ENCODE measurements at places on chromosomes 4 and X.

DNA sequence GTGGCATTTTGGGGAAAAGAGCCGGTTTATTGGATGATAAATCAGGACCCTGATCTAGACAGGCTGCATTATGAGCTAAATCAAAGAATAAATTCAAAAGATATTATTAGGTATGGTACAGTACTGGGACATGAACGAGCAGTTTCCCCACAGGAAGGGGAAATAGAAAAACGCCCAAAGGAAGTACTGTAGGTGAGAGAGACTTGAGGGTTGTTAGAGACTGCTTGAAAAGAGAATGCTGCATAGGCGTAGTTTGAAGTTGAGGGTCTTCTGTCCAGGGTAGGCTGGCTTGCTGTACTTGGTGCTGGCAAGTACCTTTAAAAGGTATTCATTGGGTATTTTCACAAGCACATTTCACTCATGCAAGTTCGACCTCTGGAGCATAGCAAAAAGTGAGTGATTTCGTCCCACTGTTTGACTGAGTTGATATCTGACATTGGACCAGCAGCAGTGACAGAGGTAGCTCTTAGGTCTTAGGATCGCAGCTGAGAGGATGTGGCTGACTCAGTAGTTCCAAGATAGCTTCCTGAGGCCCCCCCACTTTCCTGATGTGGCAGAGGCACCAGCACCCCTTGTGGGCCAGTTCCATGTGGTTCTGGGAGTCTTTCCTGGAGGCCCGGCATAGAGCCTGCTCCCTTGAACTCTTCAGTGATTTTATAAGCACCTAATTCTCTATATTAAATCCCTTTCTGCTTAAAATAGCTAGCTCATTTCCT, 64.3 kb downstream of the TMEM131L start:
- DNase-seq: no peak

GRCh38 chr4:38666766-38667084, 2.7 kb downstream of the KLF3 start:
- DNase-seq: no peak

GRCh38 chr4:88737307-88737941, 39.8 kb upstream of the NAP1L5 start:
- DNase-seq: no peak

DNA sequence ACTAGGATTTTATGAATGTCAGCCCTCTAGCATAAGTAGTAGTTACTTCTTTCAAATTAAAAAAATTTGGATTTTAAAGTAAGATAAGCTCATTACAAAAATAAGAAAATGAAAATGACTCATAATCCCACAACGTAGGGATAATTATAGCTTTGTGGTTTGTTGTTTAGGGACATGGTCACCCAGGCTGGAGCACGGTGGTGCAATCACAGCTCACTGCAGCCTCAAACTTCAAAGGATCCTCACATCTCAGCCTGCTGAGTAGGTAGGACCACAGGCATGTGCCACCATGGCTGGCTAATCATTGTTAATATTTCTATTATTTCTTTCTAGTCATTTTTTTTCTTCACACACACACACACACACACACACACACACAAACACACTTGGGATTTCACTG, 57.6 kb downstream of the PLAC1 start:
- DNase-seq: no peak

DNA sequence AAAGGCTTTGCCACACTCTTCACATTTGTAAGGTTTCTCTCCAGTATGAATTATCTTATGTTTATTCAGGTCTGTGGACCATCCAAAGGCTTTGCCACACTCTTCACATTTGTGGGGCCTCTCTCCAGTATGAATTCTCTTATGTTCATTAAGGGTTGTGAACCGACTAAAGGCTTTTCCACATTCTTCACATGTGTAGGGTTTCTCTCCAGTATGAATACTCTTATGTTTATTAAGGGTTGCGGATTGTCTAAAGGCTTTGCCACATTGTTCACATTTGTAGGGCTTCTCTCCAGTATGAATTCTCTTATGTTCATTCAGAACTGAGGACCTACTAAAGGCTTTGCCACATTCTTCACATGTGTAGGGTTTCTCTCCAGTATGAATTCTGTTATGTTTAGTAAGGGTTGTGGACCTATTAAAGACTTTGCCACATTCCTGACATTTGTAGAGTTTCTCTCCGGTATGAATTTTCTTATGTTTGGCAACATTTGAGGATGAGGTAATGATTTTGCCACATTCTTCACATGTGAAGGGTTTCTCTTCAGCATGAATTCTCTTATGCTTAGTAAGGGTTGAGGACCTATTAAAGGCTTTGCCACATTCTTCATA, 33.7 kb downstream of the ZNF732 start:
- no peak for DNase-seq

DNA sequence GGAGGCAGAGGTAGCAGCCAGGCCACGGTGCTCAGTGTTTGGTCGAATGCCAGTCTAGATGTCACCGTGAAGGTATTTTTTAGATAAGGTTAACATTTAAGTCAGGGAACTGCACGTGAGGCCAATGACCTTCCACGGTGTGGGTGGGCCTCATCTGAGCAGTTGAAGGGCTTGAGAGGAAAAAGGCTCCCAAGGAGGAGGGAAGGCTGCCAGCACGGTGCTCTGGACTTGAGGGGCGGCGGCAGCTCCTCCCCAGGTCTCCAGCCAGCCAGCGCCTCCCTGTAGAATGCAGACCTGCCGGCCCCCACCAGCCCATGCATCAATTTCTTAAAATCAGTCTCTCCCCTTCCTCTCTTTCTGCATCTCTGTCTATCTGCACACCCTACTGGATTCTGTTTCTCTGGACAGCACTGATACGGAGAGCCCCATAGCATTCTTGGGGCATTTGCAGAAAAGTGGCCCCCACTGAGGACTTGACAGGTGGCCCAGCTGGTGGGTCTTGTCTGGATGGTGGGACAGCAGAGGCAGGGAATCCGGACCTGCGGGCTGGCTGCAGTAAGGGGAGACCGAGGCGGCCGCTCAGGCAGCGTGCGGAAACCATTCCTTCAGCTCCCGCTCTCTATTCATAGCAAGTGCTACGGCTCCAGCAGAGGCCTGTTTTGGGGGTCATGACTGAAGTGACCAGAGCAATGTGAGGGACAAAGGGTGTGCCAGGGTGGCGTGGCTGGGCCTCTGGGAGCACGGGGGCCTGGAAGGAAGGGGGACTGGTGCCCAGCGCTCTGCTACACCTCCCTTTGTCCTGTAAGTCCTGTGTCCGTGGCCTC, 7.9 kb upstream of the RGS12 start:
- DNase-seq: no peak

GRCh38 chr4:10305816-10306215, 151.4 kb downstream of the ZNF518B start:
- no peak for DNase-seq

GRCh38 chr4:43842594-43842993, 606.0 kb downstream of the KCTD8 start:
- DNase-seq: no peak

DNA sequence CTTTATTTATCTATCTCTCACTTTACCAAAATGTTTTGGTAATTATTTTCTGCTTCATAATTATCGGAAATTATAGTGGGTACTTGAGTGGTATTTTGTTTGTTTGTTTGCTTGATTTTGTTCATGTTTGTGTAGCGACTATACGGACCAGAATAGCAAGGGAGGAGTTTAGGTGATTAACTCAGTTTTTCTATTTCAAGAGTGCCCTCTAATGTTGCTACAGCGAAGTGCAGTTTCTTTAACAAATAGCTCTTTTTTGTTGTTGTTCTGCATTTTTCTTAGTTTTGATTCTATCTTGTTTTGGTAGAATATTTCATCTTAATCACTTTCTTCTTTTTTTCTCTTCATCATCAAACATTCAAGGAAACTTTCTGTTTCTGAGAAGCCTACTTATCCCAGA, 40.8 kb upstream of the QRFPR start:
- no peak for DNase-seq

DNA sequence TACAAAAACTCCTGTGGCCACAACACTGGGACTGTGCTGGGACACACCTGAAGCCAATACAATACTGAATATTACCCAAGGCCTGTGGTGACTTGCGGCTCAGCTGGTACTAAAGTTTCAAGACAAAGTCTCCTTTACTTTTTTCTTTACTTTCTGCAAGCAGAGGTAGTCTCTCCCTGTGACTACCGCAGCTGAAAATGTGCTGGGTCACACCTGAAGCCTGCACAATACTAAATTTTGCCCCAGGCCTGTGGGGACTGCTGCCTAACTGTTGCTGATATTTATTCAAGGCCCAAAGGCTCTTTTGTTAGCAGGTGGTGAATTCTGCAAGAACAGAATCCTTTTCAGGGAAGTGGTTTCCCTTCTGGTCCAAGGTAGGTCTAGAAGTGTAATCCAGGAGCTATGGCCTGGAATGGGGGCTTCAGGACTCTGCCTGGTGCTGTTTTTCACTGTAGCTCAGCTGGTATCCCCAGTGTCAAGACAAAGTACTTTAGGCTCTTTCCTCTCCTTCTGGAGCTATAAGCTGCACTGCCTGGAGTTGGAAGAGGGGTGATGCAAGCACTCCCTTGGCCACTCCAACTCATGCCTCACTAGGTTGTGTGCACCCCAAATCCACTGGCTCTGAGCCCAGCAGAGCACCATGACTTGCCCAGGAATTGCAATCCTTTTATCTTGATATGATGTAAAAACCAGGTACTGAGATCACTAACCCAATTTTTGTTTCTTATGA, 489.4 kb downstream of the TECRL start:
- no peak for DNase-seq

DNA sequence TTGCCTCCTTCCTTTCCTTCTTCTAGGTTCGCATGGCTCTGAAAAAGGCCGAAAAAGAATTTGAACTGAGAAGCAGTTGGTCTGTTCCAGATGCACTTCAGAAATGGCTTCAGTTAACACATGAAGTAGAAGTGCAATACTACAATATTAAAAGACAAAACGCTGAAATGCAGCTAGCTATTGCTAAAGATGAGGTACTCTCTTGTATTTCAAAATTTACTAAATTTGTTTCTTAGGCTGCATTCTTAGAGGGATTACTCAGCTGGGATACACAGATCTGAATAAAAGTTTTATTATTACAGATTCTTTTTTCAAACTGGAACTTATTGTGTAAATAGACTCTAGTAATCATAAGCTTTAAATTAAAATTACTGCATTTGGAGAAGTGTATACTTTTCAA, 146.9 kb downstream of the STIM2 start:
- no peak for DNase-seq

All from spleen (tissue), 13 donors.